Prostate gland (tissue), 2 donors: ENCODE measurements at places on chromosomes 13 and 19. TPM values are rescaled to one million over a fixed set of nuclear protein-coding genes. Genes with fewer than 3 reads are reported as not detected.

KRTDAP gene
- 3.6 TPM for total RNA-seq

MAST3 gene
- total RNA-seq = 6.1 TPM

DNA sequence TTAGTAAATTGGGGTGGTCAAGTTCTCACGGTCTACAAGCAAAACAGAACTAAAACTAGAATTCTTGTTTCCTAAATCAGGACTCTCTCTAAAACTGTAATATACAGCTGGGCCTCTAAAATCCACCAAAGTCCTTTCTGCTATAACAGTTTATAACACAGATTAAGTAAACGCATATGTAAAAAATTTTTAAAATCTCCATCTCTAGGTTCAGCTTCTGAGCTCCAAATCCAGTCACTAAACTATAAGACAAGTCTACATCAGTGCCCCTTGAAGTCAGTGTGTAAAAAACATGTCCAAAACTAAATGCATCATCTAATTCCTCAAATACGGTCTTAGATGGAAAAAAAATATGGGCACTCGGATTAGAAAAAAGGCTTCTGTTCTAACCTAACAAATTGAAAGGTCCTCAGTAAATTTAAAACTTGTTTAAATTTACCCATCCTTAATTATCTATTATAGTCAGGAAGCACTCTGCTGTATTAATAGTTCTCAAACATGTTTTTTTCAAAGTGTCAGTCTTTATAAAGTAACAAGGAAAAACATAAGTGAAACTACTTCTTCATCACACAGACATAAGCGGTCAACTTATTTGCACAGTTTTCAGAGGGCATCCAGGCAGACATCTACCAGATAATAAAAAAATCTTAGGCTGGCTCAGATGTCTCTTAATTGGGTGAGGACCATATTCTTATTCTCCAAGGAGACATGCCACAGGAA, 33.6 kb downstream of the ELF1 start:
- H3K4me1 ChIP-seq = peaks cover 11% of the 10 kb centered on the region
- no peaks in the 10 kb centered on the region for H3K36me3 ChIP-seq
- peak overlapping the region; percentile 20 for H3K4me3 ChIP-seq
- peak overlapping the region; percentile 78 for H3K27ac ChIP-seq
- no peaks in the 10 kb centered on the region for H3K27me3 ChIP-seq

DNA sequence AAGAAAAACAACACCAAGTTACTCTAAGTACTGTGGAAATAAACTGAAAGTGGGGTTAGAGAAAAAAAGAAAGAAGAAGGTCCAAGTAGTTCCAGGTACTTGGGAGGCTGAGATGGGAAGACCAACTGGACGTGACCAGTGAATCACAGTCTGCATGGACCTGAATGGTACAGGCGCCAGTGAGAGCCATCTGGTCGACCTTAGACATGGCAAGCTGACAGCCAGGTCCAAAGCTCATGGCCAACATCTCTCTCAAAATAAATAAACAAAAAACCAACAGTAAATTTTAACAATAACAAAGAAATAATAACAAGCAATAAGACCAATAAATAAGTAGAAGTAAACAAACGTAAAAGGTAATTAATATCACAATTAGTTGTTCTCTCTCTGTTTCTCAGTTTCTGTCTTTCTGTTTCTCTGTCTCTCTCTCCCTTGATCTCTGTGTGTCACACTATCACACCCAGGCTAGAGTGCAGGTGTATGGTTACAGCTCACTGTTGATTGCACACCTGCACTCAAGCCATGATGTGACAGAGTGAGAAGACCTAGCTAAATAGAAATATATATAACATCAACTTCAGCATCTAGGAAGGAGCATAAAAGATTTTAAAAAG, 31.6 kb upstream of the ZNF724 start:
- no peaks in the 10 kb centered on the region for H3K27me3 ChIP-seq
- H3K36me3 ChIP-seq = no peaks in the 10 kb centered on the region
- no peak for DNase-seq
- no peaks in the 10 kb centered on the region for H3K4me1 ChIP-seq
- H3K4me3 ChIP-seq = no peak overlapping the region

DNA sequence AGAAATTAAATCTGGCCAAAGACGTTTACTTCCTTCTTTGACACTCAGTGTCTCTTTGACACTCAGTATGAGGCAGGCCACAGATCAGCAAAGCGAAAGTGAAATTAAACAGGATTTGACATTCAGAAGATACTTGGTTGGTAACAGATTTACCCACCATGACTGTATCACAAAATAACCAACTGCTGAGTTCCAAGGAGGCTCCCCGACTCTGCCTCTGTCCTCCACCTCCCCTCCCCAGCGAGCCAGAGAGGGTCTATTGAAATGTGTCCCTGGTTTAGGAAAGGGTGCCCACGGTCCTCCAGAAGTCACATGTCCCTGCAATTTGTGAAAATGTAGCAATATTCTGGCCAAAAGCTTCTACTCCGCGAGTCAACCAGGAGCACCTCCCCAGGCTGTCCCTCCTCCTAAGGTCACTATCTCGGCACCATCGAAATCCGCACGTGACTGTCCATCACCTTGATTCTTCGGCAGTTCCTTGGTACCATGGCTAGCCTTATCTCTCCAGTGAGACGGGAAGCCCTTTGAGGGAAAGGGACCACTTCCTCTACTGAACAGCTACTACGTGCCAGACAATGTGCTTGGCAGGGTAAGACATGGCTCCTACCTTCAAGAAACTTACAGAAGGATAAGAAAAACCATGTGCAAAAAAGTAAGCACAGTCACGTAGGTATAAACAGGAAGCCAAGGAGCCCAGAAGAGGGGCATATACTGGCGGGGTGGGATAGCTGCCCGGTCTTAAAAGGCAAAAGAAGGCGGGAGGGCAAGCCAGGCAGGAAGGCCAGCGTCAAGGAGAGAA, 1.5 kb downstream of the N4BP2L1 start:
- peak overlapping the region; percentile 89 for H3K27ac ChIP-seq
- DNase-seq = no peak
- H3K4me3 ChIP-seq = peak overlapping the region; percentile 85
- no peaks in the 10 kb centered on the region for H3K27me3 ChIP-seq
- H3K36me3 ChIP-seq = no peaks in the 10 kb centered on the region

GRCh38 chr13:44048326-44048725, 168.6 kb downstream of the LACC1 start:
- no peaks in the 10 kb centered on the region for H3K4me1 ChIP-seq
- H3K36me3 ChIP-seq = no peaks in the 10 kb centered on the region
- DNase-seq = no peak
- H3K27ac ChIP-seq = no peak overlapping the region
- H3K4me3 ChIP-seq = no peak overlapping the region
- H3K27me3 ChIP-seq = no peaks in the 10 kb centered on the region

- no peak overlapping the region for H3K27ac ChIP-seq
- DNase-seq = no peak
- no peaks in the 10 kb centered on the region for H3K27me3 ChIP-seq
- no peaks in the 10 kb centered on the region for H3K36me3 ChIP-seq
- H3K4me1 ChIP-seq = no peaks in the 10 kb centered on the region
Measured at GRCh38 chr19:51549533-51550324, 18.3 kb upstream of the SIGLEC6 start.

DNA sequence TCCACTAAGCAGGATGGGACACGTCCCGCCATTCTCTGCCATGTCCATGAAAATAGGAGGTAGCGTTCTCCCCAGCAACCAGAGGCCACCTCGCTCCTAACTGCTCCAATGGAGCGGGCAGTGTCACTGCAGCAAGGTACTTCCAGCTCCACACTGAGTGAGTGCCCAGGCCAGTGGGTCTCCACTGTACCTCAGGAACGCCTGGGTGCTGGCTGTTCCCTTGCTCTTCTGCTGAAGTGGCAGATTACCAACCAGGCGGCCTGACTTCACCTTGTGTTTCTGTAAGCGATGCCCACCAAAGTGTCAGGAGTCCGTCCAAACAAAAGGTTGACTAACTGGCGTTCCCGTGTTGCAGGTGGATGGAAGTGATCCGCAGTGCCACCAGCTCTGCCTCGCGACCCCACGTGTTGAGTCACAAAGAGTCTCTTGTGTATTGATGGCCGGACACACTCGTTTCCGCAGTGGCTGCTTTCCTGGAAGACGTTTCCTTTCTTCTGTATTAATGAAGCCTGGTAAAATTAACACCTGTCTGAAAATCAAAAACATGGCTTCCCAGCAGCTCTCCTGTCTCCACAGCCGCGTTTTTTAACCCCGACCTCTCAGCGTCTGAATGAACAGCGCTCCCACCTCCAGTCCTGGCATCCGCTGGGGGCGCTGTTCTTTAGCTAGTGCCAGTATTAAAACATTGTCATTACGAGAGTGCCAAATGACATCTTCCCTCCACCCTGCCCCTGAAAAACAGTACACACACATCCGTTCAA, 128.8 kb downstream of the STK24 start:
- H3K36me3 ChIP-seq = no peaks in the 10 kb centered on the region
- H3K27me3 ChIP-seq = no peaks in the 10 kb centered on the region
- peaks cover 16% of the 10 kb centered on the region for H3K4me1 ChIP-seq
- H3K27ac ChIP-seq = no peak overlapping the region
- peak; percentile 72 for DNase-seq
- no peak overlapping the region for H3K4me3 ChIP-seq

DNA sequence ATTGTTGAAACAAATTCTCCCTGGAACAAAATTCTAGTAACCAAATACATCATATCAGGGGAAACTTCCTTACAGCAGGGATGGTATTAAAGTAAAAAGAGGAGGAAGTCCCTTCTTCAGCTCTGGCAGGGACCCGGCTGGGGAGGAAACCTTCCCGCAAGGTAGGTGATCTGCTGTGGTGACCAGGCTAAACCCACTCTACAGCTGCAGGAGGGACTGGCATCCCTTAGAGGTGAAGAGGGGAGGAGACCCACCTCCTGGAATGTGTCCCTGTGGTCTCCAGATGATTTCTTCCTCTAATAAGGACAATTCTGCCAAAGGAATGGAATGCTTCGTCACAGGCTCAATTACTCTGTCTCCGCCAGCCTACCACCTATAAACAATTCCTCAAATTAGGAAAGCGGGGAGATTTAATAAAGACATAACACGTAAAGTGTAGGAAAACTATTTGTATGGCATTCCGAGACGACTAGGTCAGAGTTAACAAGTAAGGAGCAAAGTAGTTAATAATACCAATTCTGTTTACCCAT, 637 bp upstream of the PDS5B start:
- H3K36me3 ChIP-seq = no peaks in the 10 kb centered on the region
- H3K4me1 ChIP-seq = no peaks in the 10 kb centered on the region
- H3K27me3 ChIP-seq = no peaks in the 10 kb centered on the region

GRCh38 chr13:113904411-113904810, 40.5 kb upstream of the GAS6 start:
- H3K27ac ChIP-seq = no peak overlapping the region
- no peaks in the 10 kb centered on the region for H3K27me3 ChIP-seq
- H3K4me1 ChIP-seq = no peaks in the 10 kb centered on the region
- H3K36me3 ChIP-seq = no peaks in the 10 kb centered on the region
- DNase-seq = no peak
